ENCODE measurements at places on chromosomes 3 and 15. TPM values are rescaled to one million over a fixed set of nuclear protein-coding genes. Genes with fewer than 3 reads are reported as not detected.

Gene GOLGA6D
- polyA plus RNA-seq, result not detected

Gene CEP152
- 8.2 TPM for polyA plus RNA-seq

Gene KLHL6
- 2.2 TPM for polyA plus RNA-seq

Gene TRIP4
- polyA plus RNA-seq, result 48.2 TPM

Gene IL16
- polyA plus RNA-seq, result 155 TPM

Gene CPNE9
- polyA plus RNA-seq, result not detected

Gene PRR23A
- not detected for polyA plus RNA-seq

Gene NKIRAS1
- polyA plus RNA-seq, result 4.7 TPM

Data from immature natural killer cell (primary cell).